ENCODE measurements at places on chromosomes 1 and 21. TPM values are rescaled to one million over a fixed set of nuclear protein-coding genes. Genes with fewer than 3 reads are reported as not detected.

- no peak overlapping the region for H3K4me3 ChIP-seq
- peaks cover 21% of the 10 kb centered on the region for H3K27me3 ChIP-seq
Observed at GRCh38 chr1:15249081-15249480, 2.1 kb downstream of the FHAD1 start.

DNA sequence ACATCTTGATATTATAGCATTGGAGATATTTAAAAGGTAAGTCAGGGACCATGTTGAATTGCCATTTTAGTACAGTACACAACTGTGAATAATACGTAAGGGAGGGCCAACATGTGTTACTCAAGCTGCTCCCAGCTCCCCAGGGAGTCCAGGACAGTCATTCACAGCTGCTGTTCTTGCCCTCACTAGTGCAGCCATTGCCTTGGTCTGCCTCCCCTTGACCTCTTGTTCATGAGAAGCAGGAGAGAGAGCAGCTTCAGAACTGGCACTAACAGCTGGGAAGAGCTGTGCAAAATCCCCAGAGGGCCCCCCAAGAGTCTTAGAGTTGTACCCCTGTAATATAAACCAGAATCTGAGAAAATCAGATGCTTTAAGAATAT lies 16.4 kb downstream of the TCEANC2 start:
- no peak overlapping the region for H3K27ac ChIP-seq
- H3K36me3 ChIP-seq, result no peaks in the 10 kb centered on the region
- no peaks in the 10 kb centered on the region for H3K27me3 ChIP-seq
- H3K4me1 ChIP-seq, result no peaks in the 10 kb centered on the region

DNA sequence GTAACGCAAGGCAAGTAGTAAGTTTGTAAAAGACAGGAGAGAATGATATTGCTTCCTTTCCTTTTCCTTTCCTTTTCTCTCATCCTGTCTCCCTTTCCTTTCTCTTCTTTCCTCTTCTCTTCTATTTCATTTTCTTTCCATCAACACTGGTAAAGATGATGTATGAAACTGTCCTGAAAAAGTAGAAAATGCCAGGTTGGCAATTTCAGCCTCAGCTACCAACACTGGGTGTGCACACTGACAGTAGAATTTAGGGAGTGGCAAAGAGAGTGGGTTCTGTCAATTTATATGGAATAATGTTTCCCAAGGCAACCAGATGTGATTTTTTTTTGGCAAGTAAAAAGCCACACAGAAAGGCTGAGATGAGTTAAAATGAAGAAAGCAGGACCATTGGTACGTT lies 155.7 kb upstream of the ZRANB2 start:
- no peaks in the 10 kb centered on the region for H3K4me1 ChIP-seq
- no peak overlapping the region for H3K4me3 ChIP-seq
- no peaks in the 10 kb centered on the region for H3K27me3 ChIP-seq

DNA sequence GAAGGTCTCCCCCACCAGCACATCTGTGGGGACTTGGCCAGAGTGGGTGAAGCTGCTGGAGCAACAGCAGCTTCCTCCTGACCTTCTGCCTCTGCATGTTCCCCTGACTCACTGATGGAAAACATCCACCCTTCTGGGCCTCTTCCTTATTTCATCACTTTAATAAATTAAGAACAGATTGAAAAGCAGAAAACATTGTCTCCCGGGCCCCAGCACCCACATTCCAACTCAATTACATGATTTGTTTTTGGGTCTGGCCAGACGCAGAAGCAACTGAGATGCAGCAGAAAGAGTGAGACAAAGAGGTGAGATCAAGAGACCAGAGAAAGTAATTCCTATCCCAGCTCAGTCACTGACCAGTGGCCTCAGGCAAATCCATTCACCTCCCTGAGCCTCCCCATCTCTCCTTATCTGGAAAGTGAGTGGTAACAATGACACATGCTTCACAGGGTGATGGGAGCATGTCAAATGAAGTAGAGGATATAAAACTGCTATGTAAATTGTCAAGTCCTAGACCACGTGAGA lies 157.1 kb downstream of the ELAVL4 start:
- H3K27me3 ChIP-seq, result no peaks in the 10 kb centered on the region
- H3K4me3 ChIP-seq, result no peak overlapping the region
- no peak for DNase-seq

Gene SH2D5
- 5.9 TPM for total RNA-seq

Gene SLC25A34
- 1.0 TPM for total RNA-seq

Gene CYP4A22
- total RNA-seq, result not detected

Gene LRRC3
- total RNA-seq, result 5.6 TPM

DNA sequence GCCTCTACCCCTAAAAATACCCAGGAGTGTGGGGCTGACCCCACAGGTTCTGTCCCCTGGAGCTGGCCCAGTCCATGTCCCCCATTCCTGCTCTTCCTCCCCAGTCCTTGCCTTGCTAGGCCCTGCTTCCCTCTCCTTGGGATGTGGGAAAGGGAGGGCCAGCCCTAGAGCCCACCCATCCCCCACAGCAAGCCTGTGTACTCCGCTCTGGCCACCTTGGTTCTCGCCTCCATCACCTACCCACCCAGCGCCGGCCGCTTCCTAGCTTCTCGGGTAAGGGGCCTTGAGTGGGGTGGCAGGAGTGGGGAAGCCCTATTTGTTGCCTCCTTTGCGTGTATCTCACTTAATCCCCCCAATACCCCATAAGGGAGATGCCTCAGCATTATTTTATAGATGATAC lies 6.7 kb downstream of the CLCNKB start:
- H3K4me1 ChIP-seq, result no peaks in the 10 kb centered on the region
- no peaks in the 10 kb centered on the region for H3K27me3 ChIP-seq
- no peak for DNase-seq
- no peak overlapping the region for H3K4me3 ChIP-seq

DNA sequence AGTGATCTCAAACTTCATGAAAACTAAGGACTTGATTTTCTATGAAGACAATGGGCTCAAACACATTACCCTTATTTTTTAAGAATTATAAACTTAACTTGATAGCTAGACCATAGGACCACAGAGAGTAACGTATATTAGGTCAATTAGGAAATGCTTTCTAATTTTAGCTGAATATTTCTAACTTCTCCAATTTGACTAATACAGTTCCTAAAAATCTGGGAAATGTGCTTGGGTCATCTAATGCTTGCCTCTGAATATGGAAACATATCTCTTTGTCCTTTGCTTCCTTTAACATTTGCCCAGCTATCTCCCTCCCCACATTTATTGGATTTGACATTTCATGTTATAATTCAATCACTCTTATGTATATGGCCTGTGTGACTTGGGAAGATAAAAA lies 141.4 kb downstream of the LHX8 start:
- H3K27ac ChIP-seq, result peak overlapping the region; percentile 75
- H3K27me3 ChIP-seq, result no peaks in the 10 kb centered on the region
- H3K4me3 ChIP-seq, result no peak overlapping the region
- no peaks in the 10 kb centered on the region for H3K36me3 ChIP-seq
- DNase-seq, result no peak
- H3K4me1 ChIP-seq, result peaks cover 11% of the 10 kb centered on the region

- H3K27me3 ChIP-seq, result no peaks in the 10 kb centered on the region
- no peak for DNase-seq
- peaks cover 3% of the 10 kb centered on the region for H3K36me3 ChIP-seq
- H3K4me3 ChIP-seq, result no peak overlapping the region
- peaks cover 28% of the 10 kb centered on the region for H3K4me1 ChIP-seq
Observed at GRCh38 chr1:228392111-228392936, 14.3 kb downstream of the TRIM11 start.

DNA sequence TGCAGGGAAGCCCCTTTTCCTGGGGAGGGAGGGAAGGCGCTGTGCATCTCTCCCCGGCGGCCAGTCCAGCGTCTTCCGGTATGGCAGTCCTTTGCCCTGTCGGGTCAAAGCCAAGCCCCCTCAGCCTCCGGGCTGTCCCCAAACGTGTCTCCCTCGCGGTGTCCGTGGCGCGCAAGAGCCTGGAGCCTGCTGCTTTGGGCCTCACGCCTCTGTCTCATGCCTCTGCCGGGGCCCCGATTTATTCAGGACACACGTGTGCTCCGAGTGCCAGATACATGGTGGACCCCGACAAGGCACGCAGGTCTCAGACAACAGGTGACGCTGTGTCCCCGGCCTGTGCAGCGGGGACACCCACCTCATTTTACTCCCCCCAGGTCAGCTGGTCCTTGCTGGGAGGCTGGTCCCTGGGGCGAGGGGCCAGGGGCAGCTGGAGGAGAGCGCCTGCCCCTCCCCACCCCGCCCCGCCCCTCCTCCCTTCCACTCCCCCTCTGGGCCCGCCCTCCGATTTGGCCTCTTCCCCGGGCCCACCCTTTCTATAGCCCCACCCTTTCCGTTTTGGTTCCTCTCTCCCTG lies 176.7 kb downstream of the CAMTA1 start:
- no peak overlapping the region for H3K27ac ChIP-seq
- H3K36me3 ChIP-seq, result no peaks in the 10 kb centered on the region
- peaks cover 47% of the 10 kb centered on the region for H3K27me3 ChIP-seq
- no peak for DNase-seq
- H3K4me3 ChIP-seq, result no peak overlapping the region

Gene SPRR2A
- total RNA-seq, result not detected

- H3K27me3 ChIP-seq, result peaks cover 24% of the 10 kb centered on the region
- H3K27ac ChIP-seq, result no peak overlapping the region
- no peak overlapping the region for H3K4me3 ChIP-seq
- no peaks in the 10 kb centered on the region for H3K36me3 ChIP-seq
- peaks cover 11% of the 10 kb centered on the region for H3K4me1 ChIP-seq
Observed at GRCh38 chr1:109115685-109116084, 1.8 kb downstream of the ELAPOR1 start.

- H3K4me1 ChIP-seq, result no peaks in the 10 kb centered on the region
- no peaks in the 10 kb centered on the region for H3K27me3 ChIP-seq
- H3K4me3 ChIP-seq, result no peak overlapping the region
- no peaks in the 10 kb centered on the region for H3K36me3 ChIP-seq
- no peak overlapping the region for H3K27ac ChIP-seq
- DNase-seq, result no peak
Observed at GRCh38 chr1:115726161-115726560, 42.4 kb downstream of the CASQ2 start.

Gene TFF1
- total RNA-seq, result not detected

GRCh38 chr21:29504751-29505321 lies 206.1 kb downstream of the BACH1 start:
- peaks cover 3% of the 10 kb centered on the region for H3K4me1 ChIP-seq
- no peaks in the 10 kb centered on the region for H3K27me3 ChIP-seq
- no peaks in the 10 kb centered on the region for H3K36me3 ChIP-seq
- H3K4me3 ChIP-seq, result no peak overlapping the region
- peak overlapping the region; percentile 41 for H3K27ac ChIP-seq
